Kidney (tissue), 22 donors: ENCODE measurements at places on chromosomes 1 and 21. TPM values are rescaled to one million over a fixed set of nuclear protein-coding genes. Genes with fewer than 3 reads are reported as not detected.

- DNase-seq, result no peak
These were observed 93.6 kb downstream of the KIF14 start for GRCh38 chr1:200526709-200527612.

GRCh38 chr1:197942042-197942441, 24.9 kb downstream of the LHX9 start:
- DNase-seq, result no peak

DNA sequence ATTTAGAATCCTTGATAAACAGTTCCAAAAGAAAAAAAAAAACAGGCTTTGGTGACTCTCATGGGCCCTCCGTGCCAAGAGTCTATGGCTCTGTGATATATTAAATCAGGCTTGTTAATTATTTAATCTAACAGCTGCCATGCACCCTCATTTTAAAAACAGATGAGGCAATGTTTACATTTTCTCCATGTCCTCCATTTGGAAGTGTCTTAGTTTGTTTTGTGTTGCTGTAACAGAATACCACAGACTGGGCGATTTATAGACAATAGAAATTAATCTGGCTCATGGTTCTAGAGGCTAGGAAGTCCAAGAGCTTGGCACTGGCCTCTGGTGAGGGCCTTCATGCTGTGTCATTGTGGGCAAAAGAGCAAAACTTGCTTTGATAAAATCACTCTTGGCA, 58.0 kb downstream of the B3GALT5 start:
- DNase-seq, result no peak

Gene TDRD5
- 0.47 TPM for total RNA-seq
